ENCODE measurements at places on chromosomes 3 and 15.

- DNase-seq: no peak
Measured at GRCh38 chr15:91866371-91866905, 12.9 kb downstream of the SLCO3A1 start.

- DNase-seq: no peak
Measured at GRCh38 chr3:184620475-184621119, 59.0 kb downstream of the EPHB3 start.

- peak; percentile 61 for DNase-seq
Measured at GRCh38 chr3:128153156-128154041, at the start of gene EEFSEC. Gene EEFSEC, plus strand, starts transcription at chr3:128153481. Its CDS starts 27 bp downstream, at chr3:128153508.

DNA sequence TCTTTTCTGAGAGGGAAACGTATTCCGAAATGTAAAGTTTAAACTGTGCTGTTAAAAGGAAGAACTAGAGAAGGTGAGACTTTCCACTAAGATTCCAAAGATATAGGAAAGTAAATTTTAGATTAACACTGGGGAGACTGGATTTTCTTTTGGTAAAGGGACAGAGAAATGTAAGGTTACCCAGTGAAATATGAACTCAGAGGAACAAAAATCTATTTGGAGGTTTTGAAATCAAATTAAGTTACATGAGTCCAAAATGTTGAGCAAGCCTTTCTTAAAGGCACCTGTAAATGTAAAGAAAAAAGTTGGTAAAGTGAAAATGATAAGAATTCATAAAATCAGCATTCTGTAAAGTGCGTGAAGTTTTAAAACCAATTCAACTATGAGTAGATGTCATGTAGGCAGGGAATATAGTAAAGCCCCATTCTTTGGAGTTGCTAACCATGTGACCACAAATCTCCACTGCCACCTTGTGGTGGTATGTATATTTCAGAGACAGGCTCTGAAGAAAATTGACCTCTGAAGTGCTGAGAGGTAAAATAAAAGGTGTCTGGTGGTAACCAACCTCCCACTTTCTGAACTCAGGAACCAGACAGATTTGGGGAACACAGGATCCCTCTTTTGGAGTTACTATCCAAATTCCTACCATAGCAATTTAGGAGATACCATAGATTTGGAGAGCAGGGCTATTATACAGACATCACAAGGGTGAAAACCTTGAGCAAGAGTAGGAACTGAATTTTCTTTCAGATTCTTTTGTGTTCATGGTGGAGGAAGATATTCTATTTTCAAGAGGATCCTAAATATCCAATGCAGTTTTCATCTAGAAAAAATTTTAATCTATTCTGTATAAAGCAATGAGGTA, 215.3 kb downstream of the ROBO2 start:
- DNase-seq: peak; percentile 18

GRCh38 chr3:11481556-11481955, 162.2 kb downstream of the VGLL4 start:
- no peak for DNase-seq

- no peak for DNase-seq
Measured at GRCh38 chr15:65414841-65415621, 7.7 kb downstream of the IGDCC4 start.

GRCh38 chr3:119184796-119185570, 11.6 kb downstream of the UPK1B start:
- peak; percentile 92 for DNase-seq

- DNase-seq: no peak
Measured at GRCh38 chr15:86236356-86237110, 156.9 kb downstream of the AGBL1 start.

GRCh38 chr15:31488437-31489204, 162.0 kb downstream of the KLF13 start:
- DNase-seq: peak; percentile 88

- DNase-seq: no peak
Measured at GRCh38 chr15:47839233-47839825, 122.0 kb downstream of the SEMA6D start.

GRCh38 chr3:14581334-14582044, 41.3 kb upstream of the GRIP2 start:
- no peak for DNase-seq
